ENCODE measurements at places on chromosomes 6 and 20.

DNA sequence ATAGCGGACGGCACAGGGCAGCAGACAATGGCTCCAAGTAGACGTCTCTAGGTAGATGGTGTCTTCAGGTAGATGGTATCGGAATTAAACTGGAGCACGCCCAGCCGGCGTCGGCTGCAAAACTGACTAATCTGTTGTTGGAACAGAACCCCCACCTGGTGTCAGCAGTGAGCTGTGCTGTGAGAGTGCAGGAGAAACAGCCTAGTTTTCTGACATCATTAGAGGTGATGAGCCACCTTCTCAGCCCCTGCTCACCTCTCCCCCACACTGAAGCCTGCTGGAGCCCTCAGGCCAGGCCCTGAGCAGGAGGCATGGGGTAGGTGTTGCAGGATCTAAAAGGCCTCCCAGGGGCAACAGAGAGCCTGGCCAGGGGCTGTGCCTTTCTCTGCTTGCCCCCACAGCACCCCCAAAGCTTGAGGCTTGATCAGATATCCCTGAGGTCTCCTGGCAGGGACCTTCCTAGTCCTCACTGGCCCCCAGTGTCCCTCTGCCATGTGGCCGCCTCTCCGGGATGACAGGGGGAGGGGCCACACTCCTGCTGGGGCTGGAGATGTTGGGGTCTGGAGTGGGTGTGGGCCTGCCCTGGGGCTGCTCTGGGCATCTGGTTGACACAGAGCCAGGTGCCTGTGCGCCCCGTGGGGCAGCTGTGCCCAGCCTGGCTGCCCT is 6.9 kb upstream of the HELZ2 start:
- peak; percentile 75 for DNase-seq

DNA sequence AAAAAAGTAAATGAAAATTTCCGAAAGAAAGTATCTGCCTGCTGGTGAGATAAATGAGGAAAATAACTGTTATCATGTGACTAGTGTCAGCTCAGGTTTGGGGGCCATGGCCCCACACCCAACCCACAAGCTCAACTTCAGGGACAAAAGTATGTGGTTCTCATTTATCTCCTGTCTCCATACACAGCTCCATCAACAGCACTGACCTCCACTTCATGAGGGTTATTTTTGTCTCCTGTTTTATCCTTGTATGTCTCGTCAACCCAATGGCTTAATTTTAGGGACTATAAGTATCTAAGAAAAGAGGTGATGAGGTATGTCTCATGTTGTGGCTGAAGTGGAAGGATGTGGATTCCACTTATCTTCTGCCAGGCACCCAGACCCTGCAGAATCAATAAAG is 271.6 kb upstream of the RIN2 start:
- DNase-seq = no peak

GRCh38 chr20:45469336-45470261 is at the start of gene WFDC2:
TSS of gene WFDC2 (plus strand) at chr20:45469753. CDS start at chr20:45469782, 29 bp downstream.
- no peak for DNase-seq

GRCh38 chr6:40543146-40543545 is 44.0 kb downstream of the LRFN2 start:
- no peak for DNase-seq

GRCh38 chr20:16061351-16061750 is 511.9 kb downstream of the KIF16B start:
- DNase-seq = no peak

DNA sequence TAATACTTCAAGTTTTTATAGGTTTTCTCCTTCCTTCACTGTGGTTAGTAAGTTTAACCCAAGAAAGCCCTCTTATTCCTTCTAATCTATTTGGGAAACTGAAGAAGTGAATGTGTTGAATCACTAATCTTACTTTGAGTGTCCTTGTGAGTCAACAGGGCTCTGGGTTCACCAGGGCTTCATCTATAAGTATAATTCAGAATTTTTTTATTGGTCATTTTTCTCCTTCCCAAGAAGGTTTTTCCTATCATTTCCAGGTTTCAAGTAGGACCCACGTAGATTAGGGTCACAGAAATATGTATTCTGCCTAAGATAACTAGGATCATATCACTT is 191.1 kb downstream of the ATXN1 start:
- no peak for DNase-seq

- no peak for DNase-seq
These were observed 686 bp upstream of the EGFL8 start for GRCh38 chr6:32163559-32164258.

- no peak for DNase-seq
These were observed 4.5 kb upstream of the INSM1 start for GRCh38 chr20:20363434-20363798.

DNA sequence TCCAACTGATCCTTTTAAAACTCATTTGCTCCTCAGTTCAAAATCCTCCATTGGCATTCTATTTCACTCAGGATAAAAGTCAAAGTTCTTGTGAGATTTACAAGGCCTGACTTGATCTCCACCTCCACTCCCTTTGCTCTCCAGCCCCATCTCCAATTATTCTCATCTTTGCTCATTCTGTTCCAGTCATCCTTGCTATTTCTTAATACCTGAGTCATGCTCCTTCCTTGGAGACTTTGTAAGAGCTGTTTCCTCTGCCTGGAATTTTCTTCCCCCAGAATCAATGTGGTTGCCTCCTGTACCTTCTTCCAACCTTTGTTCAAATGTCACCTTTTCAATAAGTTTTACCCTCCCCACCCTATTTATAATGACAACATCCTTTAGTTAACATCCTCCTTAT is 373.5 kb downstream of the HTR1B start:
- DNase-seq = peak; percentile 69

GRCh38 chr20:56628015-56628872 is 862 bp upstream of the TFAP2C start:
- DNase-seq = peak; percentile 59

- no peak for DNase-seq
These were observed 87.5 kb downstream of the DACT2 start for GRCh38 chr6:168232062-168232461.

DNA sequence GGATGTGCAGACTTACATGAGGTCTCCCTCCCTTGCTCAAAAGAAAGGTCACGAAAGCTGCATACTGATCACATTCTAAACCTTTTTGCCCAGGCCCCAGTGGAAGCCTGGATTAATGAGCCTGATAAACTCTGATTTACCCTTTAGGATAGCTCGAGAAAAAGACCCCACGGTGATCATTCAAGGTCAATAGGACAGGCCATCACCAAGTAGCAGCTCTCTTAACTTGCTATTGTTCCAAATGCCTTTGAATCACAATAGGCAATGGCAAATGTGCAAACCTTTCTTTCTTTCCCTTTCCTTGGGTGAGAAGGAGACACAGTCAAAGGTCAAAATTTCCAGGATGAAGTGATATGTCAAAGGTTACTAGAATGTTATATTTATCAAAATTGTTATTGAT is 327.3 kb downstream of the HDGFL1 start:
- DNase-seq = no peak

DNA sequence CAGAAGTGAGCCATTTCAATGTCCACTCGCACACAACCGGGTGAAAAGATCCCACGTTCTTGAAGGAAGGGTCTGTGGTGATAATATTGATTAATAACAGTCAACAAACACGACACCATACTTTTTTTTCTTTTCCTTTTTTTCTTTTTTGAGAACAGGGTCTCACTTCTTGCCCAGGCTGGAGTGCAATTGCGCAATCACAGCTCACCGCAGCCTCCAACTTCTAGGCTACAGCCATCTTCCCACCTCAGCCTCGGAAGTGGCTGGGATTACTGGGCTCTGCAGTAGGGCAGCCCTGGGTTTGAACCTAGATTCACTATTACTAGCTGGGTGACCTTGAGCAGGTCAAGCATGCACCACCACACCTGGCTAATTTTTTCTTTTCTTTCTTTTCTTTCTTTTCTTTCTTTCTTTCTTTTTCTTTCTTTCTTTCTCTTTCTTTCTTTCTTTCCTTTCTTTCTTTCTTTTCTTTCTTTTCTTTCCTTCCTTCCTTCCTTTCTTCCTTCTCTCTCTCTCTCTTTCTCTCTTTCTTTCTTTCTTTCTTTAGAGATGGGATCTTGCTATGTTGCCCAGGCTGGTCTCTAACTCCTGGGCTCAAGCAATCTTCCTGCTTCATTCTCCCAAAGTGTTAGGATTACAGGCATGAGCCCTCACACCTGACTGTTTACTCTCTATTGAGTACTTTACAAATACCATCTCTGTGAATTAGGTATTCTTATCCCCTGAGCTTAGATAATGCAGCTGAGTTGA is 123.9 kb downstream of the SNX5 start:
- DNase-seq = no peak

DNA sequence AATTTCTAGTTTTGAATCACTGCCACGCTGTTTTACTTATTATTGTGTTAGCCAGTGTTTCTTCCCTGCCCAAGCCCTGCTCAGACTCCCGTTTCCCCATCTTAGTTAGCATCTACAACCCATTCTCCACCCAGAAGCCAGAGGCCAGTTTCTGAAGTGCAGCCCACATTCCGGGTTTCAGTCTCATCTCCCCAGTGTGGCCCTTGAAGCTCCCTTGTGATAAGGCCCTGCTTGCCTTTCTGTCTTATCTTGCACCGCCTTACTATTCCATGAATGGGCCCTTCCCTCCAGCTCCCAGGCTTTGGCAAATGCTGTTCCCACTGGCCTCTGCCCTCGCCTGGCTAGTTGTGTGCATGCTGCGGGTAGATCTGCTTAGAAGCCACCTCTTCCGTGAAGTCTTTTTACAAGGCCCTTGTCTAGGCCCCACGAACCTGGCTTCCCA is 41.1 kb downstream of the TOX2 start:
- no peak for DNase-seq

- no peak for DNase-seq
These were observed 37.9 kb downstream of the IPCEF1 start for GRCh38 chr6:154318721-154319120.

Data from ELR (cell line).